ENCODE measurements at places on chromosomes 6 and 20. TPM values are rescaled to one million over a fixed set of nuclear protein-coding genes. Genes with fewer than 3 reads are reported as not detected.

DNA sequence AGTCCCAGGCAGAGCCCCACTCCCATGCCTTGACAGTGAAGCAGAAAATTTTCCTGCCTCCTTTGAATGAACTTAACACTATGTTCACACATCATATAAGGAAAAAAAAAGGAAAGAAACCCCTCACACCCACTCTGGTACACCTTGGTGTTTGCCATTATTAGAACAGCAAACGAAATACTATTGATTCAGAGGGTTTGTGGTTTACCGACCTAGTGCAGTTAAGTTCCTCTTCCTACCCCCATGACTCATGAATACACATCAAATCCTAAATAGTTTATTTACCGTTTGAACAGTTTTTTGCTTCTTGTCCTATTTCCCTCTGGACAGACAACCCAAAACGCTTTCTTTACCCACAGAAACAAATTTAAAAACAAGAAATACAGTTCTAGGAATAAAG is 237.7 kb downstream of the FOXA2 start:
- DNase-seq = no peak

DNA sequence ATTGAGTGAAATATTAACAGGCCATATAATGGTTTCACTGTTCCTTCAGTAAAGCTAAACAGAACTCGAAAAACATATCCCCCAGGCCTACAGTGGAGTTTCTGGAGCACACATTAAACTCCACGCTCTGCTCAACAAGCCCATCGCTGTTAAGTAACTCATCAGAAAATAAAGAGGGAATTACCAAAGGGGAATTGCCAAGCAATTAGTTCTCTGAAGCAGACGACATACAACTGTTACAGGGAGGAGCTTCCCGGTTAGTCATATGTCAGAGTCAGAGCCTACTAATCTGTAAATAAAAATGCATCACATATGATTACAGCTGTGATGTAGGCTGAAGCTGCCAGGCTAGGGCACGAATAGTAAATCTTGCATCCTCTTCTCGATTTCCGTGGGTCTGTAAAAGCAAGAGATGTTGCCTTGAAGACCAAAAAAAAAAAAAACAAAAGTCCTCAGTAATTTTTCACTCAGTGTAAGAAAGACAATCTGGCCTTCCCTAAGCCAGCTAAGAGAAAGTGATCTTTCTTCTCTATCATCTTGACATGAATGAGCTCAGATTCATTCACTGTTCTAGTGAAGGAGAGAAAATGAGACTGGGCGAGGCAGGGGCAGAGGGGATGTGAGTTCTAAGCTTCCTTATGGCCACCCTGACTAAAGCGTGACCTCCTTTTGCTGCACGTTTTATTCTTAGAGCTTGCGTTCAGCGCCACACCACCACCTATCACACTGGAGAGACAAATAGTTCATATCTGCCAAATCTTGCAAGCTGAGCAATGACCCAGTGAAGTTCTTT is 13.8 kb downstream of the ATXN1 start:
- no peak for DNase-seq

DNA sequence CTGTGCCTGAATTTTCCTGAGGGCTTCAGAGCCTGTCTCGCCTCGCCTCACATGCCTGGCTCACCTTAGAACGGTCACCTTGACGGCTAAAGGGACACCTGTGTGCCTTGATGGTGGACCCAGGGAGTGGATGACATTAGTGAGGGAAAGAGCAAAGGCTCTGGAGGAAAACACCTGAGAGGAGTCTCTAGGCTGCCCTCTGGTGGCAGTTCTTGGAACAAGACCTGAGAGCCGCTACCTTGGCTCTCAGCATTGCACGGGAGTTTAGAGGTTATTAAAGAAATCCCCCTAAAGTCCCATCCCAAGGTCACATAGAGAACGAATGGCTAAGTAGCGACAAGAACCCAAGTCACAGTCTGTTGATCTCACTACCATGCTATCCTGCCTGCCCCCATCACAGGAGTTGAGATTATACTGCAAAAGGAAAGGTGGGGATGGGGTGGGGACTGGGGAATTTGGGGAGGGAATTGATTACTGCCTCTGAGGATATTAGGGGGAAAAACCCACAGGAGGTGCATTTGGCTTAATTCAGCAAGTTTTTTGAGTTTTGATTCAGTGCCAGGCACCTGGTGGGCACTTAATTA is 7.9 kb upstream of the CDSN start:
- DNase-seq = peak; percentile 52

DNA sequence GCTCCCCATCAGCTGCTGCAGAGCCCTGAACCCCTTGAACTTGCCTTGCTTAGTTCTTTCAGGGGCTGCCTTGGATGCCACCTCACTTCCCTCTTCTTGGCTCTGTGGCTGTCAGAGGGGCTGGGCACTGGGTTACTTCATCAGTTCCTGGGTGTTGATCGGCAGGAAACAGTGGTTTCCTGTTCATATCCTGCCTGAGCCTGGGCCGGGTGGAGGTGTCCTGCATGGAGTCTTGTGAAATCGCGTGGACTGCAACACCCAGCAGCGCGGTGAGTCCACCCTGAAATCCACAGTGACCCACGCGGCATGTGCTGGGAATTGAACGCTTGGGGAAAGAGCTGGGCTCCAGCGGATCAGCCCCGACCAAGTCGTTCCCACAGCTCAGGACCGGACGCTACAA is 97.5 kb downstream of the CDH26 start:
- no peak for DNase-seq

- DNase-seq = no peak
Measured at GRCh38 chr20:21273755-21274386, 29.3 kb upstream of the XRN2 start.

GRCh38 chr20:47397652-47398301 is 41.3 kb upstream of the ZMYND8 start:
- DNase-seq = no peak

DNA sequence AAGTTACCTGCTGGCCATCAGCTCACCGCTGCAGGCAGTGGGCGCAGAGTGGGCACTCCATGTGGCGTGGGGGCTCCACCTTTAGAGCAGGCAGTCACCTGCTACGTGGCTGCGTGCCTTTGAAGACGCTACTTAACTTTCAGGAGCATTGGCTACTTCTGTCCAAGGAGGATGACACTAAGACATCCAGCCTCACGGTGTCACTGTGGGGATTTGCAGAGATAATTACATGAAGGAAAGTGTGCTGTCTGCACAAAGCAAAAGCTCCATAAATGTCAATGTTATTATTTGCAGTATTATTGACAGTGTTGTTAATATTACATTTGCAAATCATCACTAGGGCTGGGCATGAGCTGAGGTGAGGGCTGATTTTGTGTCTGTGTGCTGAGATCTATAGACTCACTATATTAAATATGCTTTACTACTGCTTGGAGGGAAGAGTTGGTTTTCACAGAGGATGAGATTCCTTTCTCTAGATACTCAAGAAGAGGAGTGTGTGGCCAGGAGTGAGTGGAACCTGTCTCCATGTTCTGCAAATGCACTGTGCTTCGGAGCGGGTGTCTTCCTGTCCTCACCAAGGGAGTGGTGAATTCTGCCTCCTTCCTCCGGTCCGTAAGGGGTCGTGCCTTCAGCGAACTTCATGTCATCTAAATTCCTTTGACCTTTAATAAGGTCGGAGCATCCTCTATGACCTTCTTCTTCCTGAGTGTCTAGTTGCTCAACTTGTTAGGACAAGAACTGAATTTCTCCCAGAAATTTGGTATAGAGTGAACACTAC is 165.8 kb upstream of the SYNDIG1 start:
- no peak for DNase-seq

DNA sequence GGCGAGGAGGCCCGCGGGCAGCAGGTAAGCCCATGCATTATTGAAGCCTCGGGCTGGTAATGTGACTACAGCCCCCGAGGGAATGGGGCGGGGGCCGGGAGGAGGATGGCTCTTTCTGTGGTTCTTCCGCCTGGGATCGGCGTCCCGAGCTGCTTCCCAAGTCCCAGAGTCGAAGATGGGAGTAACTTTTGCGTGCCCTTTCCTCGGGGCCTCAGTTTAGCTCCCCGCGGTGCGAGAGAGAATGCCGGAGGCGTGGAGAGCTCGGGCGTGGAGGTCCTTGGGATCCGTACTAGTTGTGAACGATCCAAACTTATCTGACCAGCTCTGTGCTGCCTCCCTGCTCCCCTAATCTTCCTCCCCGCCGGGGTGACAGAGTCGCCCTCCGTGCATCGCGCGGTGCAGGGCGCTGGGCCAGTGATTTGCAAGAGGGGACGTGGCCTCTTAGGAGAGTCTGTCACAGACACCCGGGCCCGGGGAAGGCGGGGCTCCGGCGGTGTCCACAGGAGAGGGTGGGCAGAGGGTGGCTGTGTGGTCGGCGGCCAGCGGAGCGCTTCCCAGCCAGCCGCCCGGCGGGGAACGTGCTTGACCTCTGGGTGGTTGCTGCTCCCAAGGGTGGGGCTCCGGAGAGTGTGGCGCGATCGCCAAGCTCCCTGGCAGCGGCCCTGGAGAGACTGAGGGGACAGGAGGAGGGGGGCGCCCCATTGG is 815 bp downstream of the UTRN start:
- peak; percentile 47 for DNase-seq

- DNase-seq = no peak
Measured at GRCh38 chr6:105639124-105639523, 236.2 kb upstream of the PREP start.

- DNase-seq = no peak
Measured at GRCh38 chr20:32642257-32643046, 31.3 kb downstream of the C20orf203 start.

GRCh38 chr6:125188594-125189203 is 35.1 kb downstream of the TPD52L1 start:
- no peak for DNase-seq

GRCh38 chr6:18359237-18359885 is 27.8 kb upstream of the RNF144B start:
- DNase-seq = no peak

The EYS gene
- polyA plus RNA-seq = 0.69 TPM

The ADGRF5 gene
- polyA plus RNA-seq = 34.0 TPM

The BPIFA1 gene
- not detected for polyA plus RNA-seq

The CUTA gene
- polyA plus RNA-seq = 227 TPM

The ARHGAP18 gene
- polyA plus RNA-seq = 37.3 TPM

The BACH2 gene
- 11.3 TPM for polyA plus RNA-seq

Data from right renal cortex interstitium (tissue), 3 donors.